ENCODE measurements at places on chromosomes 1 and 21.

- DNase-seq: no peak
These were observed 1.1 kb downstream of the TRIM58 start for GRCh38 chr1:247857985-247858619.

DNA sequence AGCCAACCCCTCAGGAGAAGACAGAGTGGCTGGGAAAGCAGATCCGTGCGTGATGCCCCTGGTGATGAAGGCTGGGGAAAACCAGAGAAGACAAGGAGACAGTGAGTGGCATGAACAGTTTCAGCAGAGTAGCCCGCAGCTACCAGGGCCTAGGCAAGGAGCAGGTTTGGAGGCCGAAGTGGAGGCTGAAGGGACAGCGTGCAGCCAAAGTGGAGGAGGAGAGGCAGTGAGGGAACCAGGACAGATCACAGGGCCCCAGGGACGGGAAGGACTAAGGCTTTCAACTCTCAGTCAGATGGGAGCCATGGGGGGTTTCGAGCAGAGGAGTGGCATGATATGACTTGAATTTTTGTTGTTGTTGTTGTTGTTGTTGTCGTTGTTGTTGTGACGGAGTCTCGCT, 59.9 kb upstream of the SELENON start:
- no peak for DNase-seq

DNA sequence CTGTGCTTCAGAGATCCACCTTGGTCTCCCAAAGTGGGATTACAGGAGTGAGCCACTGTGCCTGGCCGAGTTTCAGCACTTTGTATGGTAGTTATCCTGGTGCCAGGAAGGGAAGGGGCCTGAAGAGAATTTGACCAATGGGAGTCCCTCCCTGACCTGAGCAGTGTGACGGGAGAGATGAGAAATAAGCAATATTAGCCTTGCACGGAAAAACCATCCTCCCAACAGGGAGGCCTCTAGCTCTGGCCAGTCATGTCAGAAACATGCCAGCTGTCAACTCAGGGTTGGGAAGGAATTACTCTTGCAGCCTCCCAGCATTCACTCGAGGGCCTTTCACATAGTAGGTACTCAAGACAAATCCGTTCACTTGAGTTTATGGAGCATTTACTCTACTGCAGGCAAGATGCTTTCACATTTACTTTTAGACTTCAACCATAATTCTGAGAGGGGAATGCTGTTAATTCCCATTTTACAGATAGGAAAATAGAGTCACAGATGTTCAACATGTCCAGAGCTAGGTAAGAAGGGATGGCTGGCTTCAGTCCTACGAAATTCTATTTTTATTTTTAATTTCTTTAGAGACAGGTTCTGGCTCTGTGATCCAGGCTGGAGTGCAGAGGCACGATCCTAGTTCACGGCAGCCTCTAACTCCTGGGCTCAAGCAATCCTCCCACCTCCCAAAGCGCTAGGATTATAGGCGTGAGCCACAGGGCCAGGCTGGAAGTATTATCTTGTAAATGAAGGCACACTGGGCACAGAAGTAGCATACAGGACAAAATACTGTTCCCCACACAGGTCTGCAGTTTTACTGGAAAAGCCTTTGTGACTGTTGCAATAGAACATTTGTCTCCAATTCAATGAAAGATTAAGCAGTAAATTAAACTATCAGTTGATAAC, 3.2 kb upstream of the ATP13A2 start:
- DNase-seq: no peak

DNA sequence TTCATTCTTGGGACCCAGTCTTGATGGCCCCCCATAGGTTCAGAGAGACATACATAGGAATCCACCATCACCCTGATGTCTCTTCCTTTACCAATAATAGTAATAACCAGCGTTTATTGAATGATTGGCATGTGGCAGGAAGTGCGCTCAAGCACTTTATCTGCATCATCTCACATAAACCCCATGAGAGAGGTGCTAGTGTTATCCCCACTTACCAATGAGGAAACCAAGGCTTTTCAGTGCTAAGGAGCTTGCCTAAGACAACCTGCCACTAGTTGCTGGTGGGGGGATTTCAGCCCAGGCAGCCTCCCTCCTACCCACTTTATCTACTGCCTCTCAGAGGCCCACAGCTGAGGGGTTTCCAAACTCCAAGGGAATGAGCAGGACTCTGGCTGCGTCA, 7.7 kb downstream of the LGR6 start:
- DNase-seq: no peak

GRCh38 chr1:240092301-240093119, 827 bp downstream of the FMN2 start:
- peak; percentile 18 for DNase-seq

DNA sequence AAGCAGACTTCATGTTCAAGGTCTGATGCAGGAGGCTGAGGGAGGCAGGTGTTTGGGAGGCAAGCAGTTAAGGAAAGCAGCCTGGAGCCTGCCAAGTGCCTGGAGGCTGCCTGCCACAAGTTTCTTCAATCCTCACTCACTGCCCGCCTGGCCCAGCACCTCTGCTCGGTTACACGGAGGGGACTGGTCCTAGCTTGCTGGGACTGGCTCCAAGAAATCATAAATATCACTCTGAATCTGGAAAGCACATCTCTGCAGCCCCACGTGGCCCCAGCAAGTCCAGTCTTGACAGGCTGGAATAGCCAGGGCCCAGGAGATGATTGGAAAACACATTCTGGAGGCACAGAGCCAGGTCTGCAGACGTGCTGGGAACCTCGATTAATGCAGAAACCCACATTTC, 83.9 kb downstream of the BCAR3 start:
- DNase-seq: no peak

DNA sequence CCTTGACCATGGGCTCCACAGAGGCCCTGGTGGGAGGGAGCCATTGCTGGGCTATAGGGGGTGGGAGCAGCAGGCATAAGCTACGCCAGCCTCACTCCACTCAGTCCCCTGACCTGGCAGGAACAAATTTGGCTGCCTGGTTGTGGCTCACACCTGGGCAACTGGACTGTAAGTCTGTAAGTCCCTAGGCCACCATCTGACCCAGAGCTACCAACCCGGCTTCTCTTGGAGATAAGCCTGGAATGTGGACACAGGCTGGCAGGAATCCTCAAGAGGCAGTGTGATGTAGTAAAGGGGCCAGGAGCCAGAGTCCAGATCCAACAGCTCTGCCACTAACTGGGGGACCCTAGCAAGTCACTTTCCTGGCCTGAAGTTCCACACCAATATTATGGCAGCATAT, 11.4 kb downstream of the NCF2 start:
- no peak for DNase-seq

DNA sequence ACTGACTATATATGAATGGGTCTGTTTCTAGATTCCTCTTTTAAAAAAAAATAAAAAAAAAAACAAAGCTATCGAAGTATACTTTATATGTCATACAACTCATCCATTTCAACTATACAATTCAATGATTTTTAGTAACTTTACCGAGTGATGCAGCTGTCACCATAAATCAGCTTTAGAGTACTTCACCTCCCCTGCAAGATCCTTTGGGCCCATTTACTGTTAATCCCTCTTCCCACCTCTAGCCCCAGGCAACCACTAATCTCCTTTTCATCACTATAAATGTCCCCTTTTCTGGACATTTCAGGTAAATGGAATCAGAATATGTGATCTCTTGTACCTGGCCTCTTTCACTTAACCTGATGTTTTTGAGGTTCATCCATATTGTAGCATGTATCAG, 133.9 kb downstream of the PEX14 start:
- DNase-seq: no peak

GRCh38 chr1:209445576-209445975, 137.9 kb upstream of the CAMK1G start:
- DNase-seq: no peak

DNA sequence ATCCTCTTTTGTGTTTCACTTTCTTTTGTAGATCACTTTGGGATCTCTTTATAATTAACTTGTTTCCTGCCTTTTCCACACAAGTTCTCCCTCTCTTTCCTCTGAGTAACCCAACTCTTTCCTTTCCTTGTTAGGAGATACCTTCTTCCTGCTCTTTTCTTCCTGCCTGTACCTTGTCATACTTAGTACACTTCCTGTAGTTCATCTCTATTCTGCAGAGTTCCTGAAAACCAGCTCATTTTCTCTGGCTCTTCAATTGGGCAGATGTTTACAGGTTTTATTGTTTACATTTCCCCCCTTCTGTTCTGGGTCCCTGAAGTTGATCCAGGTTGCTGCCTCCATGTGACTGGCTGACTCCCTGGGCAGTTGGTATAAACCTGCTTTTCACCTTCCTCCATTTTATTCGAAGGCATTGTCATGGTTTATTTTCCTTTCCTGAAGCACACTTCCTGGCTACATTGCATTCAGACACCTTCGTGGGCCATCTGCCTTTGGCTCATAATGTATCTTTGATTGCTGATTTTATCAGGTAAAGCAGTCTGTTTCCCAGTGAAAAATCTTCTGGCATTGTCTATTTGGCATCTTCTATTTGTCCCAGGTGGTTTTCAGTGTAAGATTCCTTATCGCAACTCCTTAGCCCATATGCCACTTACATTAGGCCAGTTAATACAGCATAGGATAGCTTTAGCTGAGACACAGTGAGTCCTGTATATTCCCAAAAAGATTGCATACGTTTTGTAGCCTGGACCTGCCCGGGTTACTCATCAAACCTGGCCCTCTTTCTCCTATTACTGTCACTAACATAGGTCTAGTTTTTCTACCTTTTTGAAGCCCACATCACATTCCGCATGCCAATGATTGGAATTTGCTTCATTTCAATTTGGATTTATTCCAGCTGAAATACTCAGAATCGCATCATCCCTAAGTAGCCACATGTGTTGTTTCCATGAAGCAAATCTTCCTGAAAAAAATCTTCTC, 15.4 kb downstream of the CTH start:
- no peak for DNase-seq

DNA sequence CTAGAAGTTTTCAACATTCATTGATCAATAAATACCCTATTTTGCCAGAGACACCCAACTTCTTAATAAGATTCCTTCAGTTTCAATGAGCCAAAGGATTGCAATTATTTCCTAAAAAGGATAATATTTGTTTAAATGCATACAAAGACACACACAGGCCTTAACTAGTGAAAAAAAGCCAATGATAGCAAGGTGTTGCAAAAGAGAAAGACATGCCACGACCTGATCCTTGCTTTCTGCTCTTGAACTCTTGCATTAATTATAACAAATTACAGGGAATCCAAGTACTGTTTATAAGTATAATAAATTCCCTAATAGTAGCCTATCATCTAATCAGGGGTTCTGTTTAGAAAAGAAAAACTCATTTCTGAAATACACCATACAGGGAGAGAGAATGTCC, 131.1 kb downstream of the PTPN14 start:
- no peak for DNase-seq

GRCh38 chr1:4709641-4710040, 55.2 kb downstream of the AJAP1 start:
- DNase-seq: no peak

- no peak for DNase-seq
These were observed 1.5 kb downstream of the ZNF684 start for GRCh38 chr1:40532844-40533424.

- DNase-seq: no peak
These were observed 127.4 kb downstream of the PATJ start for GRCh38 chr1:61869691-61870109.

DNA sequence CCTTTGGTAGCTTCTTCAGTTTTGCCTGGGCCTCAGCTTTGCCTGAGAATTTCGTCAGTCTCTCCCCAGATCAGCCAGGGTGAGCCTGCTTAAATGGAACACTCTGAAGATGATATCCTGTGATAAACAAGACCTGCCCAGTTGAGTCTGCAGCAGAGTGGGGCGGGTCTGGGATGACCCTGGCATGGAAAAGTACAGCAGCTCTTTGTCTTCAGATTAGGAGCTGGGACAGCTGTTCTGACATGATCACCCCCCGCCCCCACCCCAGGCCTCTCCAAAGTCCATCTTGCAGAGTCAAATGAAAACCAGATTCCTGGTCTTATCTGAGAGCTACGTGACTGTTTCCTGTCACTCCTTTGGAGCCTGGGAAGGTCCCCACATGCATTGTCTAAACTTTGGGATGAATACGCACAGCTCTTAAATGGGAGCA, 2.2 kb upstream of the TMEM51 start:
- DNase-seq: no peak

Measured in AG09319 (cell line).